Putamen (tissue), 1 donor: ENCODE measurements at places on chromosomes 16 and 17.

GRCh38 chr17:73203788-73204479 lies 11.1 kb downstream of the COG1 start:
- DNase-seq = no peak

DNA sequence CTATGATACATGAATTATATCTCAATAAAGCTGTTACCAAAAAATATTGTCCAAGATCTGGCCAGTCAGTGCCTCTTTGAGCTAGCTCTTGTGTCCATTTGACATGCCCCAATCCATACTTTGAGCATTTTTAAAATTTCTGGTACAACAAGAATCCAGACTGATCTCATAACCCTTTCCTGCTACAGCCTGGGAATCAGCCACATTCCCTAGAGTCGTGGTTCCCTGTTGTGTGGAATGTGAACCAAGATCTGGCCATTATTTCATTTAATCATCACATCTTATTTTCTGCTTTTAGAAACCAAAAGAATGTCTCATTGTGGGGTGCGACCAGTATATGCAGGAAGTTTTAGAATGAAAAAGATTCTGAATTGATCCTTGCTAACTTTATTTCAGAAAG lies 34.3 kb upstream of the RPRML start:
- no peak for DNase-seq

GRCh38 chr16:24216961-24217360 lies 39.2 kb upstream of the CACNG3 start:
- no peak for DNase-seq

DNA sequence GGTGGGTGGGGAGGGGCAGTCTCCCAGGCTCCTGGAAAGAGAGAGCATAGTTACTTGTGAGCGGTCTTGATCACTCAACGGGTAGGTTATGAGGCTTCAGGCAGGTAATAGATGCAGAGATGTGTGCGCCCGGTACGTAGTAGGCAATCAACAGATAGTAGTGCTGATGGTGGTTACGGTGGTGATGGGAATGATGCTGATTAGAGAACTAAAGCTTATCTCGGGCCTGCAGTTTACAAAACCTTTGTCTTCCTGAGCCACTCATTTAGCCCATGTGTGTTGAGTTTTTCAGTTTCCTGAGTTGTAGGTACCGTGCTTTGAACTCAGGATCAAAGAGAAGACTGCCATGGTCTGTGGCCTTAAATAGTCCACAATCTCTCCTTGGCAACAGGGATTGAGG lies 401.0 kb downstream of the SNX29 start:
- DNase-seq = no peak

GRCh38 chr16:77788181-77789084 lies at the start of gene VAT1L:
Gene VAT1L (plus strand): TSS chr16:77788564. CDS start chr16:77788683, 119 bp downstream.
- peak; percentile 52 for DNase-seq

- DNase-seq = no peak
Observed at GRCh38 chr17:4309897-4310296, 46.1 kb upstream of the ANKFY1 start.

- no peak for DNase-seq
Observed at GRCh38 chr16:29860218-29860617, 2.8 kb downstream of the CDIPT start.

DNA sequence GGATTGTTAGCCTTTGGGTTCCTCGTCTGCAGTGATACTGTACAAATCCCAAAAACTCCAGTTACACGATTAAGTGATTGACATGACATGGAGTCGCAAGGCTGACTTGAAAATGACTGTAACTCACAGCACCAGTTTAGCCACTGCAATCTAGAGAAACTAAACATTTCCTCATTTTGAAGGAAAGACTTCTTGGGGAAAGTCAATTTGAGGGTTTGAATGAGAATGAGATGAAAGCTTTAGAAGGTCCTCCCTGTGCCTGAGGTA lies 4.8 kb downstream of the BANP start:
- DNase-seq = no peak

GRCh38 chr16:80994451-80994850 lies 12.2 kb downstream of the CMC2 start:
- no peak for DNase-seq
